Upper lobe of right lung (tissue), 1 donor: ENCODE measurements at places on chromosomes 4 and X. TPM values are rescaled to one million over a fixed set of nuclear protein-coding genes. Genes with fewer than 3 reads are reported as not detected.

HMX1 gene
- total RNA-seq = not detected

DNA sequence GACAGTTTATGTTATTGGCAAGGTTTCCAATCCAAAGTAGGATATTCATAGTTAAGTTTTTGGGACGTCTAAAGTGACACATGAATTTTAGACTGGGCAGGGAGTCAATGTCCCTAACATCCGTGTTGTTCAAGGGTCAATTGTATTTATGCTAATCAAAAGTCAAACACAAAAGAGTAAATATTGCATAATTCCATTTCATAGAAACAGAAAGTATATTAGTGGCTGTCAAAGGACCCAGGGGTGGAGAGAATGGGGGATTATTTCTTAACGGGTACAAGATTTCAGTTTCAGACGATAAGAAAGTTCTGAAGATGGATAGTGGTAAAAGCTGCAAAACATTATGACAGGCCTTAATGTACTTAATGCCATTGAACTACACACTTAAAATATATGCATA, 971.8 kb upstream of the AGA start:
- no peak overlapping the region for H3K4me3 ChIP-seq
- H3K27ac ChIP-seq = no peak overlapping the region
- DNase-seq = no peak
- no peaks in the 10 kb centered on the region for H3K36me3 ChIP-seq

GRCh38 chrX:71440401-71440800, 74.2 kb downstream of the TAF1 start:
- H3K4me3 ChIP-seq = no peak overlapping the region
- no peak overlapping the region for H3K27ac ChIP-seq

DNA sequence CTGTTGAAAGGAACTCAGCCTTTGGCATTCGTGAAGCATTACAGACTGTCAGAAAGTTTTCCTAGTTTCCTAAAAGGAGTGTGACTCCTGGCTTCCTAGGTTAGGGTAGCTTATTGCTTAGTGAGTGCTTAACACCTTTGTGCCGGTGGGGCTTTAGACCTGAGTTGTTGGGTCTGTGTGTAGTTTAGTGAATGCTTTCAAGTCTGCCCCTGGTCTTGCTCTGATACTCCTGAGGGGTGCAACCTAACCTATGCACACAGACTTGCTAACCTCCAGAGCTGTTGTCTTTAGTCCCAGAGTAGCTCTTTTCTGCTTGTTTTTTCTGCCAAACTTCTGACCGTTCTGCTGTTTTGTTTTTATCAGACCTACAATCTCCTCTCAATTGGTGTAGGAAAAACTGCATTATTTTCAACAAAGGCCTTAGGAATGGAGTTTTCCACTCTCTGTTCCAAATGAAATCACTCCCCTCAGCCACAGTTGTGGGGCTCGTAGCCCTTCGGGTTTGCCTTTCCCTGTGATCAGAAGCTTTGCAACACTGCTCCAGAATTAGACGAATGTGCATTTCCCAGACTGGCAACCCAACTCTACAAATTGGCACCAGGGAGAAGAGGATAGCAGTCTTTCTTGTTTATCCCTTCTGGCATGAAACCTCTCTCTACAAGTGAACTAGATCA, 1399.1 kb upstream of the PCDH7 start:
- H3K4me3 ChIP-seq = no peak overlapping the region
- H3K4me1 ChIP-seq = no peaks in the 10 kb centered on the region
- no peaks in the 10 kb centered on the region for H3K36me3 ChIP-seq
- H3K27me3 ChIP-seq = no peaks in the 10 kb centered on the region
- DNase-seq = no peak
- no peak overlapping the region for H3K27ac ChIP-seq

- H3K27me3 ChIP-seq = no peaks in the 10 kb centered on the region
- no peaks in the 10 kb centered on the region for H3K36me3 ChIP-seq
- no peak overlapping the region for H3K4me3 ChIP-seq
- peaks cover 8% of the 10 kb centered on the region for H3K4me1 ChIP-seq
These were observed 389.7 kb downstream of the SPRY1 start for GRCh38 chr4:123786163-123786915.

DNA sequence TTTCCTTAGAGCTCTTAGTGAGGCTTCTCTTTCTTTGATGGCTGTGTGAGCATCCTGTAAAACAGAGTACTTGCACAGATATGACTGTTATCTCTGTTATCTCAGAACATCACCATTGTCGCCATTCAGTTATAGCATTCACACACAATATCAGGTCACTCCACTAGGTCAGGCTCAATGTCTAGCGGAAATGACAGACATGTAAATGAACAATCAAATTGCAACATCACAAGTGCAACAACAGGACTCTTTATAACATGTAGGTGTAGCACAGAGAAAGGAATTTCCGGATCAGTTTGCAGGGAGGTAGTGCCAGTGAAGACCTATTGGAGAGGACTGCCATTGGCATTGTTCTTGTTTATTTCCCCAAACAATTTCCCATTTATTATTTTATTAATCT, 43.2 kb upstream of the IGSF1 start:
- H3K4me3 ChIP-seq = no peak overlapping the region
- DNase-seq = no peak
- no peaks in the 10 kb centered on the region for H3K27me3 ChIP-seq
- no peaks in the 10 kb centered on the region for H3K4me1 ChIP-seq
- H3K27ac ChIP-seq = no peak overlapping the region
